Hepatic stellate cell (primary cell): ENCODE measurements at places on chromosomes 6 and 20.

GRCh38 chr6:24640166-24640565 lies 5.8 kb downstream of the KIAA0319 start:
- DNase-seq: no peak

GRCh38 chr6:132685009-132685408 lies 26.0 kb upstream of the TAAR1 start:
- no peak for DNase-seq

GRCh38 chr6:69887026-69887425 lies 20.7 kb downstream of the COL19A1 start:
- no peak for DNase-seq

DNA sequence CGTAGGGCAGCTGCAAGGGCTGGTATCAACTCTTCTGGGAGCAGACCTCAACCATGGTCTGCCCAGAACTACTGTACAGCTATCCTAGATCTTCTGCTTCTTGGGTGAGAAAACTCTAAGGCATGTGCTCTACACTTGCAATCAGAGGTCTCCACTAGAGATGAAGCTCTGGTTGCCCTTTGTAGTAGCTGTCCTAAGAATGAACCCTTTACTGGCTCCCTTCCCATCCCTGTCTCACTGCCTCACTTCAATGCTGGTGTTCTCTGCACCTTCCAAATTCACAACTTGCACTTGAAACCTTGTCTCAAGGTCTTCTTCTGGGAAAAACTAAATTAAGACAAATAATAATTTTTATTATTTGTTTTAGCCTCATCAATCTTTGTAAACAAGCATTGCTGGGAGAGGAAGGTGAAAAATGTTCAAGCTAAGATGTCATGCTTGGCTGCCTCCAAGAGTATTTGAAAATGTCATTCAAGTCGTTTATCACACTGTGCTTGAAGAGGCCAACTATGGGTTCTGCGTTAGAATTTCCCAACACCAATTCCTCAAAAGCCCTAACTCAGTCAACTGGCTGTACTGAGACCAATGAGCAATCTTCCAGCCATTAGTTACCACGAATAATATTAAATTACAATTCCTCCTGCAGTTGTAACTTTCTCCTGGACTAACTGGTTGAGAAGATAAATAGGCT lies 255.7 kb upstream of the PRND start:
- DNase-seq: no peak

GRCh38 chr6:4169028-4169789 lies 33.8 kb upstream of the ECI2 start:
- DNase-seq: no peak

GRCh38 chr6:140153703-140154102 lies 779.3 kb upstream of the CITED2 start:
- no peak for DNase-seq

- DNase-seq: no peak
Observed at GRCh38 chr6:8803181-8803760, 367.9 kb upstream of the SLC35B3 start.

- no peak for DNase-seq
Observed at GRCh38 chr6:11486959-11487358, 50.6 kb upstream of the TMEM170B start.

DNA sequence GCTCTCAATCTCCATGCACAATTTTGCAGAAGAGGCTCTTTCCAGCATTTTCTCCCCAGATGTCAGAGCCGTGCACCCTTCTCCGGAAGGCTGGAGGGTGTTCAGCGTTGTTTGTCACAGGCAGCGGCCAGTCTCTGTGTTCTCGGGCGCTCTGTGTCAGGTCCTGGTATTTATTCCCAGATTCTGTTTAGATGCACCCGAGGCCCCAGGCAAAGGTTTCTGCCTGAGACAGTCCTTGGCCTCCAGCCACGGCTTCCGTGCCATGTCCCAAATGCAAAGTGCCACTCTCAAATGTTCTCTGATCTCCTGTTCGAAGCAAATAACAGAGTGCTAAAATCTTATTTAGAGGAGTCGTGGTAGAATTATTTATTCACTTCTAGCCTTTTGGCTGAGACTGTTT lies 140.3 kb upstream of the AGPAT4 start:
- no peak for DNase-seq

GRCh38 chr6:112228480-112229332 lies 25.7 kb downstream of the LAMA4 start:
- DNase-seq: no peak

- peak; percentile 66 for DNase-seq
Observed at GRCh38 chr6:144264270-144265060, 20.7 kb upstream of the UTRN start.

DNA sequence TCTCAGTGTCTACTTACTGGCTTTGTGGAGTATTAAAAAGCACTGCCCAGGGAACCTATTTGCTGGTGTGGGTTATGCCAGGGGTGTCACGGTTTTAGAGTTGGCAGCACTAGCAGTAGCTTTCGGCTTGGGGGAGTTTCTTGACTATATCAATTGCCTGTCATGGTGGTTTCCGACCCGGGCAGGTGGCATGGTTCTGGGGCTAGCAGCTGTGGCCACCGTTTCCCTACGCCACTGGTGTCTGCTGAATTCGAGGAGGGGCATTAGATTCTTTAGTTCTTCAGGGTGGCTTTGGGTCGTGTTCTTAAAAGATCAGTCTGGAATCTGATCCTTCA lies 55.6 kb upstream of the FOXC1 start:
- no peak for DNase-seq

GRCh38 chr20:10636326-10636818 lies 37.4 kb downstream of the JAG1 start:
- no peak for DNase-seq

DNA sequence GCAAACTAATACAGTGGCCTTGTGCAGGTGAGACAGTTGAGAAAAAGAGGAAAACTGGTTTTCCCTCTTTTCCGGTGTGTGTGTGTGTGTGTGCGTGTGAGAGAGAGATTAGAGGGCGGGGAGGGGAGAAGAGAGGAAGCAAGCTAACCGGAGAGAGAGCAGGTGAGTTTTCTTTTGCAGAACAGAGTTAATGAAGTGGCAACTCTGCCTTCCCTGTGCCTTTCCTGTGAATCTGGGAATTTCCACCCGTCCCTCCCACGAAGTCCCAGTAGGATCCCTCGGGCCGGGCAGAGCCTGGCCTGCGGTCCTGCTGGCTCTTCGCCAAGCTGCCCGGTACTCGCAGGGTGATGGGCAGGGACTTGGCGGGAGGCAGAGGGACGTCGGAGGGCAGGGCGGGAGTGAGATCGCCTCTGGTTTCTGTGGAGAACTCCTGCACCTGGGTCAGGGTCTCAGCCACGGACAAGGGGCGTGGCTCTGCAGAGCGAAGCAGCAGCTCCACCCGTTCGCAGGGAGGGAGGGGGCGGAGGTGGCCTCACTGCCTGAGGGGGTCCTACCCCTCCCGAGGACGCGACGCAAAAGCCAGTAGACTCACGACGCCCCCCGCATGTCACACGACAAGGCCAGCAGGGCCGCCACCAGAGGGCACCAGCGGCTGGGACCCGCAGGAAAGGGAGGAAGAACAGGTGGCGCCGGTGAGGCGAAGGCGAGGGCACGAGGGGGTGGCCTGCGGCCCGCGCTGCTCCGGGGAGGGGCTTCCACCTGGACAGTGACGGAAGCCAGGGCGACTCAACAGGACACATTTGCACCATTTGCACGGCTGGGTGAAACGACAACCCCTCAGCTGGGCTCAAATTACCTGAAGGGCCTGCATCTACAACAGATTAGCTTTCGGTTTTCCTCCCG lies 51.2 kb upstream of the RNF182 start:
- DNase-seq: peak; percentile 14

DNA sequence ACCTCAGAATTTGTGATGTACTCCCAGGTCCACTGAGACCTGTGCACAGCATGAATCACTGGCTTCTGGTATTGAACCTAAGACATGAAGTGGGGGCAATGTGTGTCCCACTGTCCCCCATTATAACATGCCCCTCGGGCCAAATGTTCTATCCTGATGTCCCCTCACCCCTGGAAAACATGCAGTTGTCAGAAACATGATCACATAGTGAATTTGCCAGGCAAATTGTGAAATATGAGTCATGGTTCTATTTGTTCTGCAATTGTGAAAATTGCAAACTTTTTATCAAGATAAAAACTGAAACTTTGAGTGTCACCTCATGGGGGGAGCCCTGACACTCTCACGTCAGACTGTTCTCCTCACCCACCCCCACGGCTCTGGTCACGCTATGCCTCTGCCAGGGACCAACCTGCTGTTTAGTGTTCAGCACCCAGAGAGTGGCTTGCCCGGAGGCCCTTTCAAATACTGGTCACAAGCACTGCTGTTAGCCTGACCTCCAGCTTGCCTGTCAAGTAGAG lies 305.3 kb downstream of the CLIC5 start:
- no peak for DNase-seq

- DNase-seq: no peak
Observed at GRCh38 chr6:82597201-82597600, 233.6 kb downstream of the TPBG start.

DNA sequence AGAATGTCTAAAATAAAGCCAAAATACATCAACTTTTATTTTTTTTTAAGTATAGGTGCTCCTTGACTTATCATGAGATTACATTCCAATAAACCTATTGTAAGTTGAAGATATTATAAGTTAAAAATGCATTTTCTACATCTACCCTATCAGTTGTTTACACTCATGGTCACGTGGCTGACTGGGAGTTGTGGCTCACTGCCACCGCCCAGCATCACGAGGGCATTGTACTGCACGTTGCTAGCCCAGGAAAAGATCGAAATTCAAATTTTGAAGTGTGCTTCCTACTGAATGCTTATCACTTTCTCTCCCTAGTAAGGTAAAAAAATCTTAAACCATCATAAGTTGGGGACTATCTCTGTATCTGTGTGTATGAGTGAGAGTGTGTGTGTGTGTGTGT lies 126.6 kb upstream of the RIN2 start:
- DNase-seq: no peak

DNA sequence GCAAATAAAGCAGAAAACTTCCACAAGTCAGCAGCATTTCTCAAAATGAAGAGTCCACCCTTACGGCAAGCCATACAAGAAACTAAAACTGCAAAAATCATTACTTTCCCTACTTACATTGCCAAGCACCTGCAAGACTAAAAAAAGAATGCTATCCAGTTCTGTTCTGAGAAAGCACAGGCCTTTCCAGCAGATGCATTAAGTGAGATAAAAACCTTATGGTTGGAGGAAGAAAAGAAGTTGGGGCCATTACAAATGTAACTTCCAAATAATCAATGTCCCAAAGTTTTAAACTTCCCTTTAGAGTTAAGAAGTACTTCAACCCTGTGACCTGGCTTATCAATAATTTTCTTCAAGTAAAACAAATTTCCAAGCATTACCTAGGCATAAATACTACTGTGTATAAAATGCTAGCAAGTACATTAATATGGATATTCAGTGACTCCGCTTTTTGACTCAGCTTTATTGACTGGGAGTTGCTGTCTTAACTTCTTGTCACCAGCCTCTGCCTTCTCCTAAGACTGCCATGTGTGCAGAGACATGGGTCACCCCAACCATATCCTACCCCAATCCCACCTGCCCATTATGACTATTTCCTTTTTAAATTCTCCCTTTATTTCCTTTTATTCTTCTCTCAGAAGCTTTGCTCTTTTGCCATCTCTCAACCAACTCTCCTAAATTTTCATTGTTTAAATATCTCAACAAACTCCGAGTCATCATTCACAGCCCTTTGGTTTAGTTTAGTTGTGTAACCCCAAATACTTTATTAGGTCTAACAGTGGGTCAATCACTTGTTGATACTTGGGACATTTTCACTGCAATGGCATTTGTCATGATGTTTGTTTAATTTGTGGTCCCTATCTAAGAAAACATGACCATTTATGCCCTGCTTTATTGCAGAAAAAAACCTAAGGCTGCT lies 49.7 kb downstream of the SLC22A23 start:
- no peak for DNase-seq

DNA sequence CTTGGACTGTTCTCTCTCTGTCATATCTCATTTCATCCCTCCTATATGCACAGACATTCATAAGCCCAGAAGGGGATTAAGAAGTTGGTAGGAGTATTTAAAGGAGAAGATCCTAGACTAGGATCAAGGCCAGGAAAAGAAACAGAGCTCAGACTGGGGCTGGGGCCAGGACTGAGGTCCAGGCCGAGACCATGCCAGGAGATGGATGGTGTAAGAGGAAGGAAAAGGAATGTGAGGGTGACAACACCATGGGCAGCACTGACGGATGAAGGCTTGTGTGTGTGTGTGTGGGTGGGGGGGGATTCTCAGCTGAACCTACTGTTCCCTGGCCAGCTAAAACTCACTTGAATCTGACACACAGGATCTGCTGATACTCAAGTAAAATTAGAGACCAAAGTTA lies 182.1 kb downstream of the KIF6 start:
- no peak for DNase-seq

DNA sequence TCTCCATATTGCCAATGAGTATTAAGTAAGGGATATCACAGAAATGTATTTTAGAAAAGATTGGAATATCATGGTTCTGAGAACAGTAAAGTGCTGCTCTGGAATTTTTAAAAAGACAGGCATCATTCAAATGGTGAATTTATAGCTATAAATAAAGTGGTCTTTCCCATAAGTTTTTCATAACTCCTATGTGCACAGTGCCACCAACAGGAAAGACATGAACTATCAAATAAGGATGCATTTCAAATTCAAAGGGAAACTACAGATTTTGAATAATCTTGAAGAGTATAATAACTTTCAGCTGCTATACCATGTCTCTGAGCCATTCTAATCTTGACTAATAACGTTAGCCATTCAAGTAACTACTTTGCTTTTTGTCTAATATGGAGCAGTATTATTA lies 456.8 kb upstream of the GJE1 start:
- no peak for DNase-seq

GRCh38 chr6:139371421-139372203 lies 2.8 kb downstream of the CITED2 start:
- no peak for DNase-seq

DNA sequence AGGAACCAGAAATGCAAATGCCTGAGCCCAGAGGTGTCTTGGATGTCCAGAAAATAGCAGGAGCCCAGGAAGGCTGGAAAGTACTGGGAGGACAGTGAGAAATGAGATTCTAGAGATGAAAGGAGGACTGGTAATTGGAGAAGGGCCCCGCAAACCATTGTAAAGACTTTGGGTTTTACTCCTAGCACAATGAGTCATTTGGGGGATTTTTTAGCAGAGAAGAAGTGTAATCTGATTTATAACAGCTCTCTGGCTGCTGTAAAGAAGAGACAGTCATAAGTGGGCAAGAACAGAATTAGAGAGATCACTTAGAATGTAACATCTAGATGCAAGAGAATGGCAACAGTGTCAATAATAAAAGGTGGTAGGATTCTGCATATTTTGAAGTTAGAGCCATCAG lies 40.2 kb downstream of the SLC35F1 start:
- no peak for DNase-seq

DNA sequence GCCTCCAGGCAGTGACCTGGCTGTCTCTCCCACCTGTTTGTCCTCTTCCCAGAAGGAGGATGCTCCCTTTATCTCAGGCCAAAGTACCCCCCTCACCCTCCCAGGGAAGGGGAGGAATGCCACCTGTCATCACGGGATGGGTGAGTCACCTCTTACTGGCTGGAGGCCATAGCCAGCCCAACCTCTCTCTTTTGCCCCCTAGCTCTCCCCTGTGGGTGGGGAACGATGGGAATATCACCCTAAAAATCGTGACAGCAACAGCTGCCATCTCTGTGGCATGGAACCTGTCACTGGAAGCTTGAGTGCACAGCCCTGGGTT lies 137.5 kb upstream of the PTPN1 start:
- no peak for DNase-seq

GRCh38 chr6:163026893-163027292 lies 299.1 kb downstream of the PACRG start:
- DNase-seq: no peak
